Stimulated activated CD4-positive, alpha-beta T cell treated with anti-CD3 and anti-CD28 coated beads, Interleukin-15, amount 100 ng/mL, for 24 hours (primary cell): ENCODE measurements at places on chromosomes 12 and 14.

DNA sequence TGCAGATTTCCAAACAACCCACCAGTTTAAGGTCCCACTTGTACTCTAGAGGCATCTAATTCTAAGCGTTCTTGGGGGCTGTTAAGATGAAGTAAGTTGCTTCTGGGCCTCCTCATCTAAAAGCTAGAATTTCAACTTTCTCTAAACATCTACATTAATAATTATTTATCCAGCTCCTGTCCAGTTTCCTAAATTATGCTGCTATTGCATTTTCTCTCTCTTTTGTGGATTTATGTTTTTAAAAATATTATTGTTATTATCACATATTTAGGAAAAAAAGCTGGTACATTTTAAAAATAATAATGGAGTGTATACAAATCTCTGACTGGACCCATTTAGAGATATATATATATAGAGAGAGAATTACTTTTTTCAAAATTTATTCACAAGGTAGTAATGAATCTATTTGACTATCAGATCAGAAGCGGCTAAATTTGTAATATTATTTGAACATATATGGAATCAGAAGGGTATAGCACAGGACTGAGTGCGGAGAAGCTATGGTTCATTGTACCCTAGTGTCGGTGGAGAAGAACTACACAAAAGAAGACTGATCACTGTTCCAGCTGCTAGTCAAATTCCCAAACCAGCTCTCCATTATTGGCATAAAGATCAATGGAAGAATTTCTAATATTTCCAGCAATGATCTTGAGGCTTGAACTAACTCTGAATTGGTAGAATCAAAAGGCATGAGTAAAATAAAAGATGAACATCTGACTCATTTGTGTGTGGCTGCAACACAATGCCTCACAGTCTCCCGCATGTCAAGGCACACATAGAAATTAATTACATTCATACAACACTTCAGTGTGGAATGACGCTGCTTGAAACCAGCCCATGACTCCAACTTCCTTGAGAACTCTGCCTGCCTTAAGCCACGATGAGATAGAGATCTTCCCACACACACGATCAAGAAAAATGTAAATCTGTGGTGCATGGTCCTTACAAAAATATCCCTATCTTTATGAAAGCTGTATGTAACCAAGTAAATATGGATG, 433.4 kb upstream of the OR4E1 start:
- peak; percentile 19 for DNase-seq

DNA sequence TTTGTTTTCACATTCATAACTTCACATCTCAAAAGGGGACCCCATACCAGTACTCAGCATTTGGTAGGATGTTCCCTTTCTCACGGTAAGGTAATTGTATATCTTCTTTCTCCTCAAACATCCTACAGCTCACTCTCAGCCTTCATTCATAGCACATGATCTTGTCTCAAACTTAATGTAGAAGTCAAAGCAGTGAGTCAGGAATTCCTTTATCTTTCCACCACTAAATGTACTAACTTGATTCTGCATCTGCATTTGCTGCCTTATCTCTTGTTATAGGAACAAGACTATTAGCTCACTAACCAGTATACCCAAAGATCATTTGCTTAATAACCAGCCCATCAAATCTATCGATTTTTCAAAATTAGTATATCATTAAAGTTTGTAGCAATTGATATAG, 22.9 kb downstream of the CPSF2 start:
- DNase-seq, result no peak

DNA sequence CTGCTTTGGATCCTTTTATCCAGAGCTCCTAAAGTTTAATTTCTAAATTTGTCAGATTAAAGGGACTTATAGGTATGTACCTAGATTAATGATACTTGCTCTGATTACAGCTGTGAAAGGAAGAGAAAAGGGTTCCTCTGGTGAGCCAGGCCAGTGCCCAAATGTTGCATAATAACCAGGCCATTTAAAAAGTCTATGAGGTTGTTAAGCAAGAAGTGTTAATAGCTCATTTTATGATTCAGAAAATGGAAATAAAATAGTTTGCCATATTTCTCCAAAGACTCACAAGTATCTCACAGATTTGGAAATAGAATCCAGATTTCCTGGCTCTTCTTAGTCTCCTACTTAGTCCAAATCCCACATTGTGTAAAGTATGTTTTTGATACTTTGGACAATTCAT, 67.6 kb downstream of the SLC38A6 start:
- no peak for DNase-seq

GRCh38 chr12:130707571-130707891, 8.6 kb downstream of the RIMBP2 start:
- DNase-seq, result no peak

DNA sequence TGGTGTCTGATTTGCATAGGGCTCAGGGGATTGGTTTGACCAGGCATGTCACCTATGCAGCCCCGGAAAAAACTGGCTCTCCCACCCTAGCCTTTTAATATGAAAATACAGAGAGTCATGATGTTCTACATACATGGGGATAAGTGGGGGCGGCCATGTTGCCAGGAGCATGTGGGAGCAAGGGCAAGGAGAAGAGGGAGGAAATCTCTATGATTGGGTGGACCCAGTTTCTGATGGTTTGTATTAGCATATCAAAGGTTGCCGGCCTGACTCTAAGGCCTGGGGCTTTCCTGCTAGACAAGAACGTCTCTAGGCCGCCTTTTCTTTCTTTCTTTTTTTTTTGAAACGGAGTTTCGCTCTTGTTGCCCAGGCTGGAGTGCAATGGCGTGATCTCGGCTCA, 123.4 kb upstream of the CPSF6 start:
- DNase-seq, result no peak

DNA sequence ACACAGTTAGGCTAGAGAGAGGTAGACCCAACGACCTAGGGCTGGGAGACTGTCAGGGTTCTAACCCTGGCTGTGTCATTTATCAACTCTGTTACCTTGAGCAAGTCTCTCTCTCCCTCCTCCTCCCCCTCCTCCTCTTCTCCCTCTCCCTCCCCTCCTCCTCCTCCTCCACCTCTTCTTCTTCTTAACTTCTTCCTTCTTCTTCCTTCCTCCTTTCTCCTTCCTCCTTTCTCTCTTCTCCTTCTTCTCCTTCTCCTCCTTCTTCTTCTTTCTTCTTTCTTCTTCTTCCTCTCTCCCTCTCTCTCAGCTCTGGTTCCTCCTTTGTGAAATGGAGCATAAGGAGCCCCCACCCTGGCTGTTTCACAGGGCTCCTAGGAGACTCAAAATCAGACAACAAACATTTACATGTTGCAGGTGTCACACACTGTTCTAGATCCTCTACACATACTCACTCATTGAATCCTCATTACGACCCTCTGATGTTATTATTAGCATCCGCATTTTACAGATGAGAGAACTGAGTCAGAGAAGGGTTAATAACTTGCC, 2.2 kb upstream of the KCNH3 start:
- DNase-seq, result no peak

DNA sequence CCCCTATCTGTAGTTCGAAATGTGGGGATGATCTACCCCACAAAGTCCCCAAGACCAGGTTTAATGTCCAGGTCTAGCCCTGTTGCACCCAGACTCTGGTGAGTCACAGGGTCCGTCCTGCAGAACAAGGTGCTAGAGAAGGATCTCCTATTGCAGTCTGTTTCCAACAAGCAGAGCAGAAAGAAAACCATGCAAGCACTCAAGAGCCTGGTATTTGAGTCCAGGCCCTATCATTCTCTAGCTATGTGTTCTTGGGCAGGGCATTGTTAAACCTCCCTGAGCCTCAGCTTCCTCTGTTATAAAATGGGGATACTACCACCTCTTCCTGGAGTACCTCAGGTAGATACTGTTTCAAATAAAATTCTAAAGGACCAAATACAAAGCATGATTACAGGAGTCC, 24.4 kb downstream of the MAP3K9 start:
- DNase-seq, result no peak

DNA sequence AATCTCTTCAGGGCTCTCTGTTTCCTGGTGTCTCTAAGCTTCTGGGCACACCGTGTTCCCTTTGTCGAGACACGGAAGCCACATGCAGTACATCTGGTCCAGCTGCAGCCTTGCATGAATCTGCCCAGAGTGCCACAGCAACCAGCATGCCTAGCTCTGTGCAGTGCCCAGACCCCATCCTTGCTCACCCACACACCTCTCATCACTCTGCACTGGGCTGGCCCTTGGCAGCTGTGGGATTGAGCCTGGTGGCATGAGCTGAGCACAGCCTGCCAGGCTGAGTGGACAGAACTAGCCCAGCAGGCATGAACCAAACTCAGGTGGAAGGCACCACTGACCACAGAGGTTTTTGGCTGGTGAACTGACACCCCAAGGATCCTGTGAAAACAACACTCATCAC, 279.9 kb downstream of the ATXN7L3B start:
- DNase-seq, result no peak

DNA sequence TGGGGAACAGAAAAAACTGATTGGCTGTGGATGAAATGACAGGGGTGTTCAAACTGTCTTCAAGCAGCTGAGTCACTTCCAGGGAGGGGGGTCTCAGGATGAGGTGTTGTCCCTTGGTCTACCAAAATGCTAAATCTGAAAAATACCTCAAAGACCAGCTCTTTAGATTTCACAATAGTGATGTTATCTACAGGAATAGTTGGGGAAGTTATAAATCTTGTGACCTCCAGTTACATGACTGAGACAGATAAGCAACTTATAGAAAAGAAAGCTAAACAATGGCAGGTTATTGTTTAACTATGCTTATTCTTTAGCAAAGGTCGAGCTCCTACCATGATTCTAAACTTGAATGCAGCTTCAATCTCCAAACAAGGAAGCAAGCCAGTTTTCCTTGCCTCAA, 125.4 kb downstream of the SYT10 start:
- DNase-seq, result no peak

DNA sequence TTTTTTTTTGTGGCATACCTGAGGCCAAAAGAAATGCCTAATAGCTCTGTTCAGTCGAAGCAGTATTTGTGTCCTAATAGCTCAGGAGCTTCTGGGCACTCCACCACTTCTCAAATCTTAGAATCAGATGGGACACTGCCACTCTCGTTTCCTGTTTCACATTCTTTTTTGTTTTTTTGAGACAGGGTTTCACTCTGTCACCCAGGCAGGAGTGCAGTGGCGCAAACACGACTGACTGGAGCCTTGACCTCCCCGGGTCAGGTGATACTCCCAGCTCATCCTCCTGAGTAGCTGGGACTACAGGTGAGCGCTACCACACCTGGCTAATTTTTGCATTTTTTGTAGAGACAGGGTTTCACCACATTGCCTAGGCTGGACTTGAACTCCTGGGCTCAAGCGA, 52.7 kb downstream of the SPPL3 start:
- no peak for DNase-seq
